Glutamatergic neuron (in vitro differentiated cells): ENCODE measurements at places on chromosomes 5 and 9. TPM values are rescaled to one million over a fixed set of nuclear protein-coding genes. Genes with fewer than 3 reads are reported as not detected.

- no peak for DNase-seq
- H3K27ac ChIP-seq: no peak overlapping the region
- H3K4me3 ChIP-seq: no peak overlapping the region
Measured at GRCh38 chr5:21173036-21173435, 1185.0 kb upstream of the CDH18 start.

DNA sequence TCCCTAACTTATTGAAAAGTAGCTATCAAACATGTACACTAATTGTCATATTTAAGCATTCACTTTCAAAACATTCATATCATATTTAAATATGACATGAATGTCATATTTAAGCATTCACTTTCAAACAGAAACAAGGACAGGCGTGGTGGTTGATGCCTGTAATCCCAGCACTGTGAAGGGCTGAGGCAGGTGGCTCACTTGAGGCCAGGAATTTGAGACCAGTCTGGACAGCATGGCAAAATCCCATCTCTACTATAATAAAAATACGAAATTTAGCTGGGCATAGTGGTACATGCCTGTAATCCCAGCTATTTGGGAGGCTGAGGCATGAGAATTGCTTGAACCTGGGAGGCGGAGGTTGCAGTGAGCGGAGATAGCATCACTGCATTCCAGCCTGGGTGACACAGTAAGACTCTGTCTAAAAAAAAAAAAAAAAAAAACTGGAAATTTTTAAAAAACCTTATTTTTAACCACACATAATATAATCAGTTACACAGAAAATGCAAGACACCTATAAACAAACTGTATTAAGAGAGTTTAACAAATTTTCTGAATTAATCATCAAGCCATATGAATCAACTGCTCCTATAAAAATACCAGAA, 88.1 kb downstream of the LPAR1 start:
- peaks cover 2% of the 10 kb centered on the region for H3K27me3 ChIP-seq
- no peaks in the 10 kb centered on the region for H3K4me1 ChIP-seq
- H3K4me3 ChIP-seq: no peak overlapping the region
- H3K27ac ChIP-seq: no peak overlapping the region
- H3K36me3 ChIP-seq: no peaks in the 10 kb centered on the region
- DNase-seq: no peak

DNA sequence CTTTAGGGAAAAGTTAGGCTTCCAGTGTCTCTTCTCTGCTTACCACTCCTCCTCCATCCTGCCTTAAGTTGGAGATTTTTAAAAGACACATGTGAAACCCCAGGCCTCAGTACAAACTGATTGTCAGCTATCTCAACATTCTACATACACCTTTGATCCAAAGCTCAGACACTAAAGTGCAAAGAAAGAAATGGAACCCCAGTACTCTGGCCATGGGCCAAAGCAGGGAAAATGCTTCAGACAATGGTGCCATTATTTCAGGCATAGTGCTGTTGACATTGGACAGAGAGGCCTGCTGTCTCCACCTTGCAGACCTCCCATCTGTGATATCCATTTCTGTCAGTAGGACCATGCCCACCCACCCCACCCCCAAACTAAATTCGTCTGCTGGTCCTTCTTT, 49.1 kb downstream of the G3BP1 start:
- no peak for DNase-seq
- H3K4me1 ChIP-seq: peaks cover 5% of the 10 kb centered on the region
- H3K27me3 ChIP-seq: no peaks in the 10 kb centered on the region
- H3K36me3 ChIP-seq: no peaks in the 10 kb centered on the region
- H3K27ac ChIP-seq: no peak overlapping the region

GRCh38 chr9:84322828-84323227, 17.7 kb downstream of the SLC28A3 start:
- no peaks in the 10 kb centered on the region for H3K27me3 ChIP-seq
- H3K36me3 ChIP-seq: no peaks in the 10 kb centered on the region
- H3K4me3 ChIP-seq: no peak overlapping the region

GRCh38 chr5:73447530-73448462, 781 bp downstream of the FOXD1 start:
- H3K27me3 ChIP-seq: peaks cover 26% of the 10 kb centered on the region
- H3K36me3 ChIP-seq: no peaks in the 10 kb centered on the region
- no peak overlapping the region for H3K27ac ChIP-seq

GRCh38 chr9:26413611-26414010, 479.0 kb downstream of the CAAP1 start:
- no peak overlapping the region for H3K4me3 ChIP-seq
- DNase-seq: no peak
- H3K36me3 ChIP-seq: no peaks in the 10 kb centered on the region
- no peaks in the 10 kb centered on the region for H3K4me1 ChIP-seq

DNA sequence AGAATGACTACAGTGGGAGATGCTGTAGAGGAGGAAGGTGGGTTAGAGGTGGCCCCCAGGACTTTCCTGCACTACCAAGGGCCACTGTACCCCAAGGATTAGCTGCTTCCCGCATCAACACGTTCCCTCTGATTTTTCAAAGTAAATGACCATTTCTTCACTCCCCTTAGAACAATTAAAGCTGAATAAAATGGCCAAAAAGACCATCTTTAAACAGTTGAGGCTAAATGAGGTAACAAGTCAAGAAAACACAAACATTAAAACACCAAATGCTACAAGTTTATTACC, 740 bp upstream of the ERAP1 start:
- H3K36me3 ChIP-seq: no peaks in the 10 kb centered on the region
- peaks cover 7% of the 10 kb centered on the region for H3K4me1 ChIP-seq
- H3K4me3 ChIP-seq: peak overlapping the region; percentile 97

The SV2C gene
- 17.8 TPM for total RNA-seq
